Prostate gland (tissue), 2 donors: ENCODE measurements at places on chromosomes 2 and 18. TPM values are rescaled to one million over a fixed set of nuclear protein-coding genes. Genes with fewer than 3 reads are reported as not detected.

Gene INHA
- total RNA-seq, result 391 TPM

Gene MRPS9
- 18.1 TPM for total RNA-seq

Gene LYG2
- not detected for total RNA-seq

Gene ADRA2B
- 0.23 TPM for total RNA-seq

Gene SKA1
- total RNA-seq, result 2.6 TPM

Gene FEV
- 25.9 TPM for total RNA-seq

Gene TEKT4
- total RNA-seq, result 0.09 TPM

Gene KCNIP3
- total RNA-seq, result 5.1 TPM

Gene FBXO41
- 7.4 TPM for total RNA-seq

DNA sequence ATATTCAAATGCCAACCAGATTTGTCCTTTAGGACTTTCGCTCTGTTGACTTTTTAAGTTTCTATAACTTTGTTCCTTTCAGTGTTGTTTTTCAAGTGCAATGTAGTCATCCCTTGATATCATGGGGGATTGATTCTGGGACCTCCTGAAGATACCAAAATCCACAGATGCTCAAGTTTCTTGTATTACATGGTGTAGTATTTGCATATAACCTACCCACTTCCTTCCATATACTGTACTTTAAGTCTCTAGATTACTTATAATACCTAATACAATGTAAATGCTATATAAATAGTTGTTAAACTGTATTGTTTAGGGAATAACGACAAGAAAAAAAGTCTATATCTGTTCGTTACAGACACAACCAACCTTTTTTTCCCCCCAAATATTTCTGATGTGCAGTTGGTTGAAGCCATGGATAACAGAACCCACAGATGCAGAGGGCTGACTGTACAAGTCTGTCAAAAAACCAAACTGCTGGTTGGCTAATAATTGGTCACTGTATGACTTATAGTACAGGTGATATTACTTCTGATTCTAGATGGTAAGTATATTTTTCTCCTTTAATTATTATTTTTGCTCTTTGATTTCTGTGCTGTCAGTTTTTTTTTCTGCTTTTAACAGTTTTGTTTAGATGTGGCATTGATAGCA, 201.7 kb upstream of the STON1 start:
- no peak for DNase-seq

DNA sequence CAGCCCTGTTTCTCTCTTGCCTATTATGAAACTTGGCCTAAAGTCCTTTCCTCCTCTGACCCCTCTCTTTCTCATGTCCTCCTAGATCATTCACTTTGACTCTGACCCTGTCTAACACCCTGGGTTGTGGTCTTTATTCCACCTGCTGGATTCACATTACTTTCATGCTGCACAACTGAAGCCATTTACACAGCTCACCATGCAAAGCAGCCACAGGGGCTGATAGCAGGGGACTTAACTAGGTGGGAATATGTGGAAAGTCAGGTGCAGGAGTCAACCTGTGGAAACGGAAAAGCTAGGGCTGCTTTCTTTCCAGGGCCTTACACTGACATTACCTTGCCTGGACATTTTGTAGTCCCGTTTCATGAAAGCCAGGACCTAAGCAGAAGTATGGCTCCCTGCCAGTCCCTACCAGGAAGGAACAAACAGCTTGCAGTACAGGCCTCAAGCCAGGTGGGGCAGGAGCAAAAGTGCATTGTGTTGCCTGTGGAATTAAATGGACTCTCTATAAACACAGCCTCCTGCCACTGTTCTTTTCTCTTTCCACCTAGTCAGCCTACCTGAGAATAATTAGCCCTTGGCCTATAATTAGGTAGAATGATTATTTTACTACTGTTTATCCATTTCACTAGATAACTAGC, 11.8 kb downstream of the MAPRE3 start:
- peak; percentile 93 for DNase-seq

DNA sequence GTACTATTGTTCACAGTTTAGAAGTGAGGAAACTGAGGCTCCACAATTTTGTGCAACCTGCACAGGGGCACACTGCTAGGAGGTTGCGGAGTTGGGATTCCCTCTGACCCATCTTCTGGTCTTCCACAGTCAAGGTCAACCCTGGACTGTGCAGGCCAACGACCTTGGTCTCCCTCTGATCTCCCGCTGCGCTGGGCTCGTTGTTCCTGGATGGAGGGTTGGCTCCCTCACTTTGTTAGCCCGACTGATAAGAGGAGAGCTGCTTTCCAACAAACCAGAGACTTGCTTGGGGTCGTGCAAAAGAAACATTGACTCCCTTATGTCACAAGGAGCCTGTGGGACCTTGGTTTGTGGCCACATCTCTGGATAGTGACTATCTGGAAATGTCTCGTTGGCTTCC, 187.6 kb downstream of the MYCN start:
- peak; percentile 1 for DNase-seq

DNA sequence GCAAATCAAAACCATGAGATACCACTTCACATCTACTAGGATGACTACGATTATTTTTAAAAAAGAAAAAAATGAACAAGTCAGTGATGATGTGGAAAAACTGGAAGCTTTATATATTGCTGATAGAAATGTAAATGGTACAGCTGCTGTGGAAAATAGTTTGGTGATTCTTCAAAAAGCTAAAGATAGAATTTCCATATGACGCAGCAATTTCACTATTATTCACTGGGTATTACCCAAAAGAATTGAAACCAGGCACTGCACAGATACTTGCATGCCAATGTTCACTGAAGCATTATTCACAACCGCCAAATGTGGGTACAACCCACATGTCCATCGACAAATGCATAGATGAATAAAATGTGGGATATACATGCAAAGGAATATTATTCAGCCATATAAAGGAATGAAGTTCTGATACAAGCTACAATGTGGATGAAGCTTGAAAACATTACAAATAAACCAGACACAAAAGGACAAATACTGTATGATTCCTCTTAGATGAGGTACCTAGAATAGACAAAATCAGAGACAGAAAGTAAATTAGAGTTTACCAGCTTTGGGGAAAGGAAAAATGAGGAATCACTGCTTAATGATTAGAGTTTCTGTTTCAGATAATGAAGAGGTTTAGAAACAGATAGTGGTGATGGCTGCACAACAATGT, 11.1 kb downstream of the RTTN start:
- no peak for DNase-seq

DNA sequence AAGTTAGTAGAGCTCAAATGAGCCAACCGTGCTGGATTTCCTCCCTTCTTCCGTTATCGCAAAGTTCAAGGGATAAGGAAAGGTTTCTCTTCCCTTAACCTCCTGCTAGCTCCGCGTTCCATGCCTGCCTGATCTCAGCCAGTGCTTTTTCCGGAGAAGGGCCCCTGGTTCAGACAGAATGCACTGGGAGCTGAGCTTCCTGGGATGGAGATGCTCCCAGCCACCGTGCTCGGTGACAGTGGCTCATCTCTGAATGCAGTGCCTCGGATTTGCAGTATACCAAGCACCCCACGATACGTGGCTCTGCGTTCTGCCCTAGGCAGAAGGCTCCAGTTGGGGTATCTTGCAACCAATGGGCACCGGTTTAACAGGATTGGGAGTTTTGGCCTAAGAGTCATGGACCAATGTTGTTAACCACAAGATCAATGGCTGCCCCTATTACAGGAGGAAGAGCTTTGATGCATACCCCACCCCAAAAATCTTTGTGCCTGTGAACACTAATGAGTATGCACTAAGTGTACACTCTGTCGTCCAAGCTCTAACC, 876 bp downstream of the CNTNAP5 start:
- DNase-seq, result no peak

DNA sequence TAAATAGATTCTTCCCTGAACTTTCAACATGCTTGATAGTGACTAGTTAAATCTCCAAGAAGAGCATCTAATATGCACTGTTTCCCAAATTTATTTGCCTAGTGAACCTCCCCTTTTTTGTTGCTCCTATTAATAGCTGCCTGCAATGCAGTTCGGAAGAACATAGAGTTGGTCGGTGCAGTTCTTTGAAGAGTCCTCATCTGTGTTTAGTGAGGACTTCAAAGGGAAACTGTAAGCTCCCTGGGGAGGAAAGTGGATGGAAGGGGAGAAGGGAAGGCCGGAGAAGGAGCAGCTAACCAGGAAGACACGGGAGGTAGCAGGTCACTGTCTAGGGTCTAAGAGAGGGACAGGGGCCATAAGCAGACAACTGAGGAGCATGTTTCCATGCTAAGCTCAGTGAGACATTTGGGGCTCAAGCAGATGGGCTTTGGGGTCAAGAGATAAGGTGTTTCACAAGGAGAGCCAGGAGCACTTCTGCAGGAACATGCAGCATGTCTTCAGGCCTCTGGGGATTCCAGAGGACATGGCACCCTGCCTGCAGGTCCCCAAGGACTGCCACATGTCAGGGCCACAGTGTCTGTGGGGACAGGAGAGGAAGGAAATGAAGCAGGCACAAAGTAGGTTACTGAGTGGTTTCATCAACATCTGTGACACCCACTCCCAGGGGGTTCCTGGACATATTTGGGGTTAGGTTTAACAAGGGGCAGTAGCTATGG, 48.7 kb upstream of the ANXA4 start:
- DNase-seq, result no peak

- DNase-seq, result no peak
Observed at GRCh38 chr18:12597760-12598159, 60.1 kb downstream of the SPIRE1 start.

DNA sequence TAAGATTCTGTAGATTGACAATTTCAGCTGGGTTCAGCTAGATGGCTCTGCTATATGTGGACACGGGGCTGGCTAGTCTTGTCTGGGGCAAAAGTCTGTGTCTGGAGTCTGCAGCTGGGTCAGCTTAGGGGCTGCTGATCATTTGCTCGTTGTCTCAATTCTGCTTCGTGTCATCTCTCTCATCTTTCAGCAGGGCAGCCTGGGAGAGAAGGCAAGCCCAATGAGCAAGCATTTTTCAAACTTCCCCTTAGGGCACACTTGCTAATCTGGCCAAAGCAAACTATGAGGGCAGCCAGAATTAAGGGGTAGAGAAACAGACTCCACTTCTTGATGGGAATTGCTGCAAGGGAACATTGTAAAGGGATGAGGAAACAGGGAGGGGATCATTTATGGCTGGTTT, 462.6 kb downstream of the SLC4A3 start:
- peak; percentile 5 for DNase-seq

- DNase-seq, result peak; percentile 77
Observed at GRCh38 chr18:36179562-36180355, 7.5 kb upstream of the MOCOS start.

DNA sequence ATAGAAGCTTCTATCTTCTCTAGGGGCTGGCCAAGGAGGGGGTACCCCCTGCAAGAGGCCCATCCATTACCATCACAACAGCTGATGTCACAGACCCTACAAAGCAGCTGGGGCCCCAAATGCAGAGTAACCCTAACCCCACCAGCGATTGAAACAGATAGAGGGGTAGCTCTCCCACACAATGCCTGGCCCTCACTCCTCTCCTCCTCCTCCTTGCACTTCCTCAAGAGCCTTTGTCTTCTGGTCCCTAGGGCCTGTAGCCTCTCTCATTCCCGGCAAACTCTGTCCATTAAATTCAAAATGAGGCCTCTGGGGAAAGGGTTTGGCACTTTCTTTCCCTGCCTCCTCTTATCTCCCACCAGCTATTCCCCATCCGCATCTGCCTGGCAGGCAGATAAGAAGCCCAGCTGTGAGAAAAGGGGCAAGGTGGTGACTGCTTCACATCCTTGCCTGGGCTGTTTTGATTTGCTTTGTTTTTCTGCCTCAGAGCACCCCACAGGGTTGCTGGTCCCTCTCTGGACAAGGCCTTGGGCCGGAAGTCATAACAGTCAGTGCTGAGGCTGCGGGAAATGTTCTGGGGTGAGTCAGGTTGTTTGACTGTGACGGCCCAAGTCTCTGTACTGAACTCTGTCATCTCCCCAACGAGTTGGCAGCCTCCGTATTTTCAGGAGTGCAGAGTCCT, 26.1 kb upstream of the CYP26B1 start:
- DNase-seq, result no peak

GRCh38 chr2:36466135-36466534, 110.6 kb downstream of the CRIM1 start:
- DNase-seq, result no peak

DNA sequence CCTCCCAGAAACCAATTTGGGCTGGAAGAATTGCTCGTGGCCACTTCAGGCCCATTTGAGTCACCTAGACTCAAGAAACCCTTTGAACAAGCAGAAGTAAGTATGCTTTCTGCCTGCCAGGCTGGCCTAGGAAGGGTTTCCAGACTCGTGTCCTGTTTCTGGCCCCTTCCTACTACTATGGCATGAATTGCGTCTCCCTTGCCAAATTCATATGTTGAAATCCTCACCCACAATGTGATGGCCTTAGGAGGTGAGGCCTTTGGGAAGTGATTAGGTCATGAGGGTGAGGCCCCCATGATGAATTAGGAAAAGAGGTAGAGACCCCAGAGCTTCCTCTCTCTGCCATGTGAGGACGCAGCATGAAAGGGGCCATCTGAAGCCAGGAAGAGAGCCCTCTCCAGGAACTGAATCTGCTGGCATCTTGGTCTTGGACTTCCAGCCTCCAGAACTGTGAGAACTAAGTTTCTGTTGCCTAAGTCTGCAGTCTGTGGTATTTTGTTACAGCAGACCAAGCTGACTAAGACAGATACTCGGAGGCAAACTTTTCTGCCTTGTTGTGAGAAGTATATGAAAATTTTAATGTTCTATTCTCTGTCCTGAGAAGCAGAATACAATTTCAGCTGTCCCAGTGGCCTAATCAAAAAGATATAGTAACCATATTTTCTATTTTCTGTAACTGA, 13.1 kb downstream of the GPR45 start:
- DNase-seq, result no peak

DNA sequence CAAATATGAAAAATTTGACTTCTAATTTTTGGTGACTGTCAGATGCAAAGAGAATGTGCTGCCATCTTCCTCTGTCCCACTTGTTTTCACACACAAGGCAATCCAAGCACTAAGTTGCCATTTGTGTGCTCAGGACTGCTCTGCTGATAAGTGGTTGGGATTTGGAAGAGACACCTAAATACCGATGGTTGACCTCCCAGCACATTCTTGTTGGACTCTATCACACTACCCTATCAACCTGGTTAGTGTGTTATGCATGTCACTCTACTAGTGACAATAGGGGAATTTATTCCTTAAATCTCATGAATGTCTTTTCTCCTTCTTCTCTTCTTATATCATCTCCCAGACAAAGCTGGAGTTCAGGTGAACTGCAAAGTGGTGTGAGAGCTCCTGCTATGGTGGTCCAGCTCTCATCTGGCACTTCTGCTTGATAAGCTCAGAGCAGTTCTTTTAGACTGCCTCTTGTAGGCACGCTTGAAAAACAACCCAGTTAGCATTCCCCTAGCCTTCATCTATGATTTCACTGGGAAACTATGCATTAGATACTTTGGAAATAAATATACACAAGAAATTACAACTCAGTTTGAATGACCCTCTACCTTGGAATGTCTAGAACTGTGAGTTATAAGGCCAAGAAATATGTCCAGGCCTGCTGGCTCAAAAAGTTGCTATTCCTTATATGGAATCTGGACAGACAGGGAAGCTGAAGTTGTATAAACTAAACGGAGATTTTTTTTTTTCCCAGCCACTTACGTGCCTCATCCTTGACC, 404.8 kb downstream of the MEIS1 start:
- DNase-seq, result peak; percentile 26

- DNase-seq, result peak; percentile 42
Observed at GRCh38 chr2:38440655-38441054, 63.6 kb upstream of the ATL2 start.

GRCh38 chr2:69997015-69997830, 35.8 kb upstream of the ASPRV1 start:
- no peak for DNase-seq
